ENCODE measurements at places on chromosomes 7 and 10.

DNA sequence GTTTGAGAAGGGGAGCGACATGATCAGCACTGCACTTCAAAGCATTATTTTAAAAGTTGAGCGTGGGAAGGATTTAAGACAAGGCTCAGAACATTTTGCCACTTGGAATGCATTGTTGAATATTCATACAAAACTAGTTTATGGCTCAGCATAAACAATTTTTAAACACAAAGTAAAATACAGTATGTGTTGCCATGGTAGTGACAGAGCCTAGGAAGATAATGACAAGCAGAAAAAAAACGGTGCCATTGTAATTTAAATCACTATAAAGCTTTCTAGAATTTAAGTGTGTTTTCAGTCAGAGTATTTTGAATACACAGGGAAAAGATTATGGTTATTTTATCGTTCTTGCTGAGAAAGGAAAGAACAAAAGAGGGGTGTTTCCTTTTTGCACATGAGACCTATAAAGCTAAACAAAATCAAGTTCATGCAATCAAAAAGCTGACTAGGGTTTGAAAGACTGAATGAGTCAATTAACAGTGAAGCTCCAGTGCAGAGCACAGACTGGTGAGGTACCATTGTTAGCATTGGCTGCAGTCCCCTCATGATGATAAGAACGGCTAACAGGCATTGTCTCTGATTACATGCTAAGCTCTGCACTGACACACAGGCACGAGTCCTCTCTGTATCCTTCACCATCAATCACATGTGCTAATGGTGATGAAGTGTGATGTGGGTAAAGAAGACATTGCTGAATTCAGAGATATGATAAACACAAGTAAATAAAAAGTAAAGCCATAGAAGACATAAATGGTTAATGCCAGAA, 181.9 kb upstream of the VSTM2A start:
- peak; percentile 39 for DNase-seq

GRCh38 chr7:26629696-26630095, 234.7 kb downstream of the SKAP2 start:
- DNase-seq: no peak

DNA sequence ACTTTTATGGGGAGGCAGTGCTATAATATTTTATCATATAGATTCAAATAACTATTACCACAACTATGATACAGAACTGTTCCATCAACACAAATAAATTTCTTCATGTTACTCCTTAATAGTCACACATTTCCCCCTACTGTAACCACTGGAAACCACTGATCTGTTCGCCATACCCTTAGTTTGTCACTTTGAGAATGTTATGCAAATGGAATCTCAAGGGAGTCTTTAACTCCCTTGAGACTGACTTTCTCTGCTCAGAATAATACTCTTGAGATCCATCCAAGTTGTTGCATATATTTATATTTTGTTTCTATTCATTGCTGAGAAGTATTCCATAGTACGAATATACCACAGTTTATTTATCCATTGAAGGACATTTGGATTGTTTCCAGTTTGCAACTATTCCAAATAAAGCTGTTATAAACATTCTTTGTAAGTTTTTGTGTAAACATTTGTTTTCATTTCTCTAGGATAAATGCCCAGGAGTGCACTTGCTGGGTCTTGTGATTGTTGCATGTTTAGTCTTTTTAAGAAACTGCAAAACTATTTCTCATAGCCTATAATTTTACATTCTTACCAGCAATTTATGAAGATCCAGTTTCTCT, 19.7 kb upstream of the PON2 start:
- no peak for DNase-seq

GRCh38 chr10:11517150-11517549, 94.3 kb downstream of the USP6NL start:
- no peak for DNase-seq

- DNase-seq: no peak
Measured at GRCh38 chr10:5089865-5090264, 4.3 kb upstream of the AKR1C3 start.

- no peak for DNase-seq
Measured at GRCh38 chr7:149774237-149775175, 1.1 kb upstream of the ZNF467 start.

DNA sequence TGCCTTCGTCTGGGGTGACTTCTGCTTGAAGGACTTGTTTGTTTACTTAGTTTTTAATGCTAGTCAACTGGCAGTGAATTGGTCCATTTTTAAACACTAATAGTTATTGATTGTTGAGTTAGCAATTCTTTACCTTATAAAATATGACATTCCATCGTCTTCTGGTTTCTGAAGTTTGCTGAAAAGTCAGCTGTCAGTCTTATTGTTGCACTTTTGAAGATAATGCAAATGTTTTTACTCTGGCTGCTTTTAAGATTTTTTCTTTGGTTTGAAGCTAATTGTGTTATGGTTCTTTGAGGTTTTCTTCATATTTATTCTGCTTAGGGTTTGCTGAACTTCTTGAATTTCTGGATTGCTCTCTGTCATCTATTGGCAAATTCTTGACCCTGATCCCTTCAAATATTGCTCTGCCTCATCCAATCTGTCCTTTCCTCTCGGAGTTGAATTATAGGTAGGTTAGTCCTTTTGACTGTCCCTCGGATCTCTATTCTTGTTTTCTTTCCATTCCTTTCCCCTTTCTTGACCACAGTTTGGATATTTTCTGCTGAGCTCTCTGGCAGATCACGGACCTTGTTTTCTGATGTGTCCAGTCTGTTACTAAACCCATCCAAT, 24.2 kb downstream of the MGMT start:
- no peak for DNase-seq

DNA sequence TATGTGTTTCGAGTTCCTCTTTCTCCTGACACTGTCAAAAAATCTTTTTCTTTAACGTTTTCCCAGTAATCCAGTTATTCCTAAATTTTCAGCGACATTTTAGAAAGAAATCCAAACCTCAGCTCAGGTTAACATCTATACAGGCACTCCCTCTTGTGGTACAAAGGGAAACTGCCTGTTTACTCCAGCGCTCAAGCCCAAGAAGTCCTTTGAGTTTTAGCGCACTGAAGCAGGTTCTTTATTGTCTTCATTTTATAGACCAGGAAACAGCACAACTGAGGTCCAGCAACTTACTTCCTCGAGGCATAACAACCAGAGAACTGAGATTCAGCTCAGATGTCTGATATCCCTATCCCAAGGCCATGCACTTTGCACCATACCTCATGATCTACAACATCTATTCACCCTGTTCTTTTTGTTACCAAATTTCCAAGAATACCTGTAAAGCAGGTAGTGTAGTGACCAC, 287.2 kb upstream of the MKLN1 start:
- peak; percentile 62 for DNase-seq

GRCh38 chr10:79070081-79070605, 1.4 kb downstream of the ZMIZ1 start:
- no peak for DNase-seq

DNA sequence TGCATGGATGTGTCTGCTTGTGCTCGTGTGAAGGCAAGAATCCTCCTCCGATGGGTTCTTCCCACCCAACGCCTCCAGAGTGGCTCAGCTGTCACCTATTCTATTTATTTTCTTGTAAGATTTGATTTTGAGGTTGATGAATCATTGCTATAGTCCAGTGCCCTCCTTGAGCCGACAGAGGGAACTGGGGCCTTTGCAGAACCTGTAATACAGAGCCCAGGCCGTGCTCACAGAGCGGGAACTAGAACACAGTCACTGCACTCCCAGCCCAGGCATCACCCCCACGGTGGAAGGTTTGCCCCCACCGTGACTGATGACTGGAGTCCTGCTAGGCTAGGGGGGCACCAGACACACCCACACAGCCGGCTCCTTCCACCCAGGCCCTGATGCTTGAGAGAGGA, 2.0 kb downstream of the RARRES2 start:
- no peak for DNase-seq

GRCh38 chr10:89373916-89374711, 3.7 kb upstream of the IFIT1B start:
- no peak for DNase-seq

DNA sequence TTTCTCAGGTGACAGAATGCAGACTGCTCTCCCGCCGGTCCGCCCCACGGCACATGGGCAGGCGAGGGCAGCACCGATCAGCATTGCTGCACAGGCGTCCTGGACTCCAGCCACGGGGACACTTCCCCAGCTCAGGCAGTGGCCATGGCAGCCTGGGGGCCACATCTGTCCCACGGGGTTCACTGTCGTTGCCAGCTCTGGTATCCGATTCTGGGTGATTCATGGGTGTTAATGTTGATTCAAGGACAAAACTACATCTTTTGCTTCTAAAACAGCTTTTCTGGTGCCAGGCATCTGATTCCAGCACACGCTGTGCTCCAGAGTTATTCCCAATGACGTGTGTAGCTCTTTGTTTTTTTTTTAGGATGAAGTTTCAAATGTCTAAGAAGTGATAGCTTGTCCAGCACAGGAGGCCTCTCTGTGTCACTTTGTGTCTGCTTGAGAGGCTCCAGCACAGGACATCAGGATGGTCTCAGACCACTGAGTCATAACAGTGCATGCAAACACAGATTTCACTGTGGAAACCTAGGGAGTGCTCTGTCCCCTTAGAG, 218.0 kb downstream of the WDR37 start:
- no peak for DNase-seq

- no peak for DNase-seq
Measured at GRCh38 chr7:14228341-14228740, 238.9 kb upstream of the ETV1 start.
